CD4-positive, alpha-beta T cell treated with Interleukin-6 for 4 hours (primary cell): ENCODE measurements at places on chromosomes 11 and 22.

GRCh38 chr11:82682003-82682751 lies 51.5 kb downstream of the FAM181B start:
- no peak for DNase-seq

GRCh38 chr11:95536047-95536690 lies 253.4 kb downstream of the FAM76B start:
- no peak for DNase-seq

DNA sequence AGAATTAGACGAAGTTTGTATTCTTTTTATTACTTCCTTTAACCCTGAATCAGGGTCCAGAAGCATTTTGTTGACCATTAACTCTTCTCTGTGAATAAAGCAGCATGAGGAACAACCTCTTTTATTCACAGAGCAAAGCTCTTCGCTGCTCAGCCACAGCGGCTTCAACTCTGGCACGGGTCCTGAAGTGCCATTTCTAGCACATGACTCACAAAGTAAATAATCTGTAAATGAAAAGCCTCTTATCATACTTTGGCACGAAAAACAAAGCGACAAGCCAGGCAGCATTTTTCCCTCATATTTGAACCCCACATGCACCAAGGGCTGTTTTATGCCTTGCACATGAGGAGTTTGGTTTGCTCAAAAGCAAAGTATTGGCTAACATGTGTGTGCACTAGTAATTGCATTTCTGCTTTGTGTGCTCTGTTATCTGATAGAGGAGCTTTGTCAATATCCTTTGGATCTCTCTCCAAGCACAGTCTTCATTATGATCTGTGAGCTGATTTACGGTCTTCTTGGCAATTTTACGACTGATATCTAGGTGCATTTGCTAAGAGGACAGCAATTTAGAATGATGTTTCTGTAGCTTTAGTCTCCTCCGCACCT lies 33.0 kb upstream of the APOBEC3A start:
- no peak for DNase-seq

GRCh38 chr11:78688460-78688859 lies 113.8 kb upstream of the NARS2 start:
- no peak for DNase-seq

GRCh38 chr11:46489656-46490560 lies 98.3 kb upstream of the CHRM4 start:
- DNase-seq, result peak; percentile 41

DNA sequence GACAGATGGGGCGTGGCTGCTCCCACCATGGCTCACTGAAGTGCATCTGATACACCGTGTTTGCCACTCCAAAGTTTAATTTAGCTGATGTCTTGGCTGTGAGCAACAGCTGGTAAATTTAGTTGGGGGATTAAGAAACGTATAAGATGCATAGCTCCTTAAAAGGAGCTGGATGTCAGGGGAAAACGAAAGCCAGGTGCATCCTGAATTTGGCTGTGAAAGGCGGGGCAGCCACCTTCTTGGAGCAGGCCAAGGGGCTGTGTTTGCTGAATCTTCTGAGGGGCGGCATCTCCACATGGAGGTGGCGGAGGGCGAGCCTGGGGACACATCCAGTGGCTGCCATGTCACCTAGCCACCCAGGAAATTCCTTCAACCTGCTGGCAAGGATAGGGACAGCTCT lies 20.7 kb upstream of the NCF4 start:
- DNase-seq, result no peak

DNA sequence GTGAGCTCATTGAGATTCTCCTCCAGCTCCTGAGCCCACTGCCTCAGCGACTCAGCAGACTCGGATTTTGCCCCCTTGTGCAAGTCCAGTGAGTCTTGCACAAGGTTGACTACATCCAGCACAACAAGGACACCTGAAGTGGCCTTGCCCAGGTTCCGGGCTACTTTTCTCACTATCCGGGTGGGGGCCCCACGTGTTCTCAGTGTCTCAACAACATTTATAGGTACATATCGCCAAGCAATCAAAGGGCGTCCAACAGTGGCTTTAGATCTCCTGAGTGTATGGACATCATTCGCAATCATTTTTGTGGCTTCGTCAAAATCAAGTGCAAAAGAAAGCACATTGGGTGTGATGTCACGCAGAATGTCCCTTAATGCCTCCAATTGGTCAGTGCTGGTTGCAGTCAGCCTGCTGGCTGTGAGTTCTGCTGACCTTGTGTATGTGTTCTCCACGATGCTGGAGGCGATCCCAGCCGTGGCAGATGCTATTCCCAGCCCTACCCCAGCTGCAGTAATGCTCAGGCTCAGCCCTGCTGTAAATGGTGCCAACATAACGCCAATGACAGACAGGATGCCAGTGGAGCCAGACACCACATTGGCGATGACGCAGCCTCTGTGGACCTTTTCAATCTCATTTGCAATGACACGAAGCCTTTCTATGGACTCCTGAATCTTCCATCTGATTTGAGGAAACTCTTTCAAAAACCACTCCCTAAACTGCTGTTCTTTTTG lies 10.3 kb downstream of the APOL4 start:
- no peak for DNase-seq
